NCI-H524 (cell line): ENCODE measurements at places on chromosomes 4 and X.

- DNase-seq = no peak
Observed at GRCh38 chr4:128907981-128908380, 98.5 kb downstream of the JADE1 start.

DNA sequence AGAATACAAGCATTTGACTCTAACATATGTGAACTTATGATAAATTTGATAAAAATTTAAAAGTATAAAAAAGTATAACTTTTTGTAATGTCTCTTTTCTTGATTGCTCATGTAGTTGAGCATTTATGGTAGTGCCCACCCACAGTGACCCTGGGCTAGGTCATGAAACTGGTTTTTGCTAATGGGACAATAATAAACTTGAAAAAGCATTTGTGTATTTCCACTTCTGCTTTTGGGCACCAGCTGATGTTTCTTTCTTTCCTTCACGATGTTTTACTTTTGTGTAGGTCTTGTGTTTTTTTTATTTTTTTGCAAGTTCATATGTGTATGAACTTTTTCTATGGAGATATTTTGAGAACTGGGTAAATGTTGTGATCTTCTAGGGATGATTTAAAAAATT, 313.1 kb downstream of the CBLL2 start:
- DNase-seq = no peak

DNA sequence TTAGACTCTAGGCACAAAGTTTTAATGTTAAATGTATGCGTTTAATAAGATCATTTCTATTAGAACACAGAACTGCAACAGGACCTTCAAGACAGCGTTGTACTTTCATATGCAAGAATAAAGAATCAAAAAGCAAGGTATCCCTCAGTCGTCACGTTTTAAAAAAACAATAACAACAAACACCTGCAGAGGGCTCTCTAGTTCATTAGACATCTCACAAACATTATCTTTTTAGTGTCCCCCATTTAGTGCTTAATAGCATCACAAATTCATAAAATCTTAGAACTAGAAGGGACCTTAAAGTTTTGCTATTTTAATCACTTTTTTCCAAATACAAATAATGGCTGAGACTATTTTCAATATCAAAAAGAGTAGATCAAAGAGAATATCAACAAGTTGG, 236.6 kb downstream of the DCHS2 start:
- DNase-seq = no peak

DNA sequence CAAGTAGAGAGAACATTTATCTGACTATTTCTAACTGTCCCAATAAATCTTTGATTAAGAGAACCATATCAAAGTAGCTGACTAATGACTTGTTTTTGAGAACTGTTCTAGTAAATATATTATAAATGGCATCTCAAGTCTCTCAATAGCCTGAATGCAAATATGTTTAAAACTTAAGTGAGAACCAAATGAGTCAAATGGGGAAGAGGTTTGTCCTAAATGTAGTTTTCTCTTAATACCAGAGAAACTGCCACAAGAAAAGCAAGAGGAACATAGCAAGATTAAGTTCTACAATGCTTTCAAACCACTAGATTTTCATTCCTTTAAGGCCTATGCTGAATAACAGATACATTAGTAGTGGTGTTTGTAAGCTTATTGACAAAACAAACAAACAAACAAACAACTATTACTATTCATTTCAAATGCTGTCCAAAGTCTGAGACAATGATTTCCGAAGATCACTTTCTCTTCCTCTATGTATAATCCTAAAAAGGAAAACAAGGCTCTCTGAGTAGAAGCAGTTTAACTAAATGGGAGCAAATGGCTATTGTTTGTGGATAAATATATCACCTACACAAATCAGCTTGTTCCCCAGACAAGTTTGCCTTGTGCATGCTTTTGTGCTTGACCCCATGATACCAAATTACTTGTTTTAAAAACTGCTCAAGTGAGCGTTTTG, 408.4 kb upstream of the EMCN start:
- no peak for DNase-seq

DNA sequence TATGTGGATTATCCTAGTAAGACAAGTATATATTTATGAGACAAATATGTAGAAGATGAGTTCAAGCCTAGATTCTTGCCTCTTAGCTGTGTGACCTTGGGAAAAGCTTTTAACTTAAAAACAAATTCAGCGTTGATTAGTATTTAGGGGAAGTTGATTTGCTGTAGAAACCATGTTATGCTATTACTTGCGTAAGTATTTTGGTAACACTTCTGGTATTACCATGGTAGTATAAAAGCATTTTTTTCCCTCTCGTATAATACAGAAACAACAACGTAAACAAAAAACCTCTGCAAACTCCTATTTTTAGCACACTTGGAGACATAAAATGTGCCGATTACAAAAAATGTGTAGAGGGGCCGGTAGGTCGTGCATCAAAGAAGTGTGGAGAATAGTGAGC, 33.2 kb downstream of the STAG2 start:
- no peak for DNase-seq

GRCh38 chr4:16530688-16531635, 304.7 kb upstream of the TAPT1 start:
- DNase-seq = no peak

GRCh38 chr4:74161666-74162450, 3.9 kb downstream of the MTHFD2L start:
- DNase-seq = peak; percentile 39

- DNase-seq = peak; percentile 23
Observed at GRCh38 chr4:94758141-94758699, 465 bp downstream of the BMPR1B start.

GRCh38 chr4:26459756-26460530, 30.3 kb downstream of the CCKAR start:
- DNase-seq = no peak

GRCh38 chr4:33739884-33740632, 2504.3 kb downstream of the ARAP2 start:
- DNase-seq = no peak

DNA sequence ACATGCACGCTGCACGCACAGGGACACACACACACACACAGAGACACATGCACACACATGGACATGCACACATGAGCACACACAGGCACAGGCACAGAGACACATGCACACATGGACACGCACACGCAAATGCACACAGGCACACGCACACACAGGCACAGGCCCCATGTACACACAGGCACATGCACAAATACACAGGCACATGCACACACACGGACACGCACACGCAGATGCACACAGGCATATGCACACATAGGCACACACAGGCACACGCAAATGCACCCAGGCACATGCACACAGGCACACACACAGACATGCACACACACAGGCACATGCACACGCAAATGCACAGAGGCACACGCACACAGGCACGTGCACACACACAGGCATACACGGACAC, 30.3 kb upstream of the HTRA3 start:
- DNase-seq = no peak

GRCh38 chr4:125421547-125421946, 106.8 kb downstream of the FAT4 start:
- no peak for DNase-seq

DNA sequence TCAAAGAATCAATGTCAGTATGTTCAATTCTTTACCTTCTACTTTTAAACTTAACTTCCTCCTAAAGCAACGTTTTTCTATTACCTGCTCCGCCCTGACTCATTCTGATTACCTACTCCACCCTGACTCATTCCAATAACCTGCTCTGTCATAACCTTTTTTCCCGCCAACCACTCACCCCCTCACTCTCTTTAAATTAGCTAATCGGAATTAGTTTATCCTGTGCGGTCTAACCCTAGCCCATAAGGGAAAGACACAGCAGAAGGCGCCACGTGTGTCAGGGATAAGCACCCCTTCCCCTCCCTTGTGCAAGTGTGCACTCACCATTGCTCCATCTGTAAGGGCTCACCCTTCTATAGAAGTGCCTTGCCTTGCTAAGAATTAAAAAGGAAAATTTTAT, 64.4 kb downstream of the EIF4E start:
- no peak for DNase-seq

DNA sequence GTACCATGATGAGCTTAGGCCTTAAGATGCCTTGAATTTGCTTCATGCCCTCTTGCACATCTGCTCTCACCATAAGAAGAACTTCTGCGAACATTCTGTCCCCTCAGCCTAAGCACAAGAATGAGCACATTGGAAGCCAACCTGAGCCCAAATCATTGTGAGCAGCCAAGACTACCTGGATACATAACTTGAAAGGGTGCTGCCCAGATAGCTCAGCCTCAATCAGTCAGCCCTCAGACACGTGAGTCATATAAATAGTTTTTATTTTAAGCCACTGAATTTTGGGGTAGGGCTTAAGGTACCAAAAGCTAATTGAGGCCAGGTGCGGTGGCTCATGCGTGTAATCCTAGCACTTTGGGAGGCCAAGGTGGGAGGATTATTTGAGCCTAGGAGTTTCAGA, 27.5 kb upstream of the BBS12 start:
- no peak for DNase-seq

GRCh38 chrX:41730081-41730480, 6.1 kb downstream of the GPR82 start:
- DNase-seq = no peak

- DNase-seq = no peak
Observed at GRCh38 chrX:116413273-116413672, 23.1 kb upstream of the SLC6A14 start.

GRCh38 chrX:63561425-63561824, 210.3 kb upstream of the SPIN4 start:
- peak; percentile 26 for DNase-seq

DNA sequence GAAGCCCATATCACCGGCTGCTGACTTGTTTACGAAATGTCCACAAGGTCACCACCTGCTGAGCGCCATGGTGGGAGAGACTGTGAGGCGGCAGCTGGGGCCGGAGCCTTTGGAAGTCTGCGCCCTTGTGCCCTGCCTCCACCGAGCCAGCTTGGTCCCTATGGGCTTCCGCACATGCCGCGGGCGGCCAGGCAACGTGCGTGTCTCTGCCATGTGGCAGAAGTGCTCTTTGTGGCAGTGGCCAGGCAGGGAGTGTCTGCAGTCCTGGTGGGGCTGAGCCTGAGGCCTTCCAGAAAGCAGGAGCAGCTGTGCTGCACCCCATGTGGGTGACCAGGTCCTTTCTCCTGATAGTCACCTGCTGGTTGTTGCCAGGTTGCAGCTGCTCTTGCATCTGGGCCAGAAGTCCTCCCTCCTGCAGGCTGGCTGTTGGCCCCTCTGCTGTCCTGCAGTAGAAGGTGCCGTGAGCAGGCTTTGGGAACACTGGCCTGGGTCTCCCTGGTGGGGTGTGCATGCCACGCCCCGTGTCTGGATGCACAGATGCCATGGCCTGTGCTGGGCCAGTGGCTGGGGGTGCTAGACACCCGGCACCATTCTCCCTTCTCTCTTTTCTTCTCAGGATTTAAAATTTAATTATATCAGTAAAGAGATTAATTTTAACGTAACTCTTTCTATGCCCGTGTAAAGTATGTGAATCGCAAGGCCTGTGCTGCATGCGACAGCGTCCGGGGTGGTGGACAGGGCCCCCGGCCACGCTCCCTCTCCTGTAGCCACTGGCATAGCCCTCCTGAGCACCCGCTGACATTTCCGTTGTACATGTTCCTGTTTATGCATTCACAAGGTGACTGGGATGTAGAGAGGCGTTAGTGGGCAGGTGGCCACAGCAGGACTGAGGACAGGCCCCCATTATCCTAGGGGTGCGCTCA, 8.7 kb upstream of the MSANTD1 start:
- no peak for DNase-seq

DNA sequence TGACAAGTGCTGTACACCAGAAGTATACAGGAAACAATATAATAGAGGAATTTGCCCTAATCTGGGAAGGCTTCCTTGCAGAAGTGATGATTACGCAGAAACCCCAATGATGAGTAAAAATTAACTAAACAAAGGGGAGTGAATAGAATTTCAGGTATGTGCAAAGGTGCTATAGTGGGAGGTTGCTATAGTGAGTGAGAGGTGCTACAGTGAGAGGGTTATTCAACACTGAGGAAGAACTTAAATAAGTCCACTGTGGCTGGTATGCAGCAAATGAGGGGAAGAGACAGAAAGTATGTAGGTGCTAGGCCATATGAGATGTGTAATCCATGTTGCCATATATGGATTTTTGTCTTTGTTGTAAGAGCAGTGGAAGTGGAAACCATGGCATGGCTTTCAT, 69.5 kb downstream of the TRIM2 start:
- DNase-seq = no peak

DNA sequence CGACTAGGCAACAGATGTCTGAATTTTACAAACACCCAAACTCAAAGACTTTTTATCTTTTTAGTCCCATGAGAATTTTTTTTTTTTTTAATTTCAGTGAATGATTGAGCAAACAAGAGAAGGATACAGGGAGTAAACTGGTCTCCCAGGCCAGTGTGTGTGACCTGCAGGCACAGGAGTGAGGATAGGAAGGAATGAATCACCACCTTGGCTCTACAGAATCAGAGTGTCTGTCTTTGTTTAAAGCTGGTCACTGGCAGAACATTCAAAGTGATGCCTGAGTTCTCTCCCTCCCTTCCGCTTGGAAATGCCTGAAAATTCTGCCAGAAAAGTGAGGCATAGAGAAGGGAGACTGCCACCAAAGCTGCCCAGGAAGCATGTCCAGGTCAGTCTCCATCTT, 69.5 kb downstream of the PARM1 start:
- no peak for DNase-seq

DNA sequence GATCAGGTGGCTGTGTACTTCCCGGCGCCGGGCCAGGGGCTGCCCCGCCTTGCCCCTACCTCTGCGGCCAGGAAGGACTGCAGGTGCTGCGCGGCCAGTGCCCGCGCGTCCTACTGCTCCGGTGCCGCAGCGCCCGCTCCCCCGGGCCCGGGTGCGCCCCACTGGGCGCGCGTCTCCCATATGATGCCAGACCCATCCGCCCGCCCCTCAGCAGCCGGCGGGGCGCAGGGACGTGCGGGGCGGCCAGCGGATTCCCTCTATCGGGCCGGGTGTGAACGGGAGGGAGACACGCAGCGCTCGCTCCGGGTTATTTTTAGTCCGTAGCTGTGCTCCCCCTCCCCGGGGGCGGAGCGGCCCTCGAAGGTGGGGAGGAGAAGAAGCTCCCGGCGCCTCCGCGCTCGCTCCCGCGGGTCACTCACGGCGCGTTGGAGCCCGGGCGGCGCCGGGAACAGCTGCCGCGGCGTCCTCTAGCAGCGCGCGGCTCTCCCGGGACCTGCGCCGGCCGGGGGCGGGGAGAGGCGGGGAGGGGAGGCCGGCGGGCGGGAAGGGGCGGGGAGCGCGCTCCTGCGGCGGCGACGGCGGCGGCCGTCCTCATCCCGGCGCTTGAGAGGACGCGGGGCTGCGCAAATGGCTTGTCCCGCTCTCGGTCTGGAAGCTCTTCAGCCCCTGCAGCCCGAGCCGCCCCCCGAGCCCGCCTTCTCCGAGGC, 103.6 kb downstream of the UCHL1 start:
- DNase-seq = peak; percentile 85

DNA sequence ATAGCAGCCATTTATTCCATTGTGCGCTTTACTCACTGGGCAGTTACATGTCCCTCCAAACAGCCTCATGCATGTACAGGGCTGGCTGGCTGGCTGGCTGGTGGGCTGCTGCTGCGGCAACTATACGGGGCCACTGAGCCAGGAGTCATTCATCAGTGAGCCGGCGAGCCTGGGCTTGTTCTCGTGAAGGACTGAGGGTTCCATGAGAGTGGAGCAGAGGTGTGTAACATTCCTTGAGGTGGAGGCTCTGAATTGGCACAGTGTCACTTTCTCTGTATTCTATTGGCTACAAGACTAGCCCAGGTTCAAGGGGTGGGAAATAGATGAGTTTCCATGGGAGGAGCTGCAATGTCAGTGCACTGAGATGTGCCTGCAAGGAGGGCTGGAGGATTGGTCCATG, 89.1 kb downstream of the ARHGAP10 start:
- no peak for DNase-seq

GRCh38 chr4:182263562-182263961, 20.4 kb downstream of the TENM3 start:
- DNase-seq = no peak

GRCh38 chr4:48388525-48389154, 47.3 kb downstream of the SLAIN2 start:
- no peak for DNase-seq
